ENCODE measurements at places on chromosomes 2 and 18. TPM values are rescaled to one million over a fixed set of nuclear protein-coding genes. Genes with fewer than 3 reads are reported as not detected.

DNA sequence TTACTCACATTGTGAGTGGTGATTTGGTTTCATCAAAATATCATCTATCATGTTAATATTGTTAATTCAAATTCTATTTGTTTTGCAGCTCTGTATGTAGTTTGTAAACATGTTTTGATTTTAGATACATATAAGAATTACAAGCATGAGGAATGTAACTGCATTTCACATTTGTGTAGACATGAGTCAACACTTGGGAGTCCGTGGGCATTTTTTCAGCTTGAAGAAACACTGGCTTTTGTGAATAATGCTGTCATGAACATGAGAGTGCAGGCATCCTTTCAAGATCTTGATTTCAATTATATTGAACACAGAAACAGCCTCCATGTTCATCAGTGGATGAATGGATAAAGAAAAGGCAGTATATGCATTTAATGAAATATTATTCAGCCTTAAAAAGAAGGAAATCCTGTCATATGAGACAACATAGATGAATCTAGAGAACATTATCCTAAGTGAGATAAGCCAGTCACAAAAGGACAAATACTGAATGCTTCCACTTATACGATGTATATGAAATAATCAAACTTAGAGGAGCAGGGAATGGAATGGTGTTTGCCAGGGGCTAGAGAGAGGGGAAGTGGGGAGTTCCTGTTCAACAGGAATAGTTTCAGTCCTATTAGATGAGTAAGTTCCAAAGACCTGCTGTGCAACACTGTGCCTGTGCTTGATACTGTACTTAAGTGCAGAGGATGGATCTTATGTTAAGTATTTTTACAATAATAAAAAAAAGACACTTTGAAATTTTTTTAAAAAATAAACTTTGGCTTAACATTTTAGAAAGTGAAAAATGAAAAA is 194.9 kb downstream of the LRATD1 start:
- DNase-seq: no peak

GRCh38 chr2:120656273-120656950 is 79.3 kb upstream of the GLI2 start:
- DNase-seq: no peak

GRCh38 chr2:153478289-153479261 is at the start of gene RPRM:
Gene RPRM (minus strand): TSS chr2:153478762. CDS start chr2:153478565, 197 bp downstream.
- DNase-seq: no peak

Gene HOXD13
- total RNA-seq: not detected

Measured in Panc1 (cell line).